ENCODE measurements at places on chromosomes 2 and 18.

DNA sequence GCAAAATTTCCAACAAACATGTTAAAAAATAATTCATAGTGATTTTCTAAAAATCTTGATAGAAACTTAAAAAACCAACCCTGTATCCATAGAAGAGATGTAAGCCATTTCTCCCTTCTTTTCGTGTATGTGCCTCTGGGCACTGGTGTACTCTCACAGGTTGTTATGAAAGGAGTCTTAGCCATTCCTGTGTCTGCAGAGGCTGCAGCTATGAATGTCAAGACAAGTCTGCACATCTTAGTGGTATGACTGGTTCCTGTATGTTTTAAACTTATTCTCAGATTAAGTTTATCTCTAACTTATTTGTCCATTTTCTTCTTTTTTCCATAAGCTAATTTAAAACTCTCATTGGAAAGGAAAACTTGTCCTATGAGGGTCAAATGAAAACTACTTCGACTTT is 84.0 kb downstream of the DPP4 start:
- DNase-seq, result no peak

DNA sequence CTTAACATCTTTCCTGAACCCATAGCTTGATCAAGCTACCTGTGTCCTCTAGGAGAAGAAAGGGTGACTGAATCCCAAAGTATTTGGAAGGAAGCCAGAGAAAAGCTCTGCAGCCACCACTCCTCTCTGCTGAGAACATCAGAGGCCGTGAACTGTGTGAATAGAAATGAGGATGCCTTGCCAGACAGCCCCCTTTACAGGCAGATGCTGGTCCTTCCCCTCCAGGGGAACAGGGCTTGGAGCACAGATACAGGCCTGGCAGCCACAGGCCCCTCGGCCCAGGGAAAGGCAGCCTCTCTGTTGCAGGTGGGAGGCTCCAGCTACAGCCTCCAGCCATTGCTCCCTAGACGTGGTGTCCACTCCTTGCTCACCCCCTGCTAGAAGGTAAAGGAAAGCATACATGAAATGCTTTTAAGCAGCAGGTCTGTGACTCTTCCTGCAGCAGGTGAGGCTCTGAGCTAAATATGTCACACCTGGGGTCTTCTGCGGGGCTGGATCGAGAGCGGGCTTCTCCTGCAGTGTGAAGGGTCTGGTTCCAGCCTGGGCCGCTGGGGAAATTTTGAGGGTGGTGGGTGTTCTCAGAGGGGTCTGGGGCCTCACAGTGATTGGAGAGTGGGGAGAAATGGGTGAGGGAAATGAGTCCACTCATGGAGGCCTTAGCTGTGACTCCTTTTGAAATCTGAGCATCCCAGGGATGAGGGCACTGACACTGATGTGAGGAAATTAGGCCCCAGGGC is 234.0 kb downstream of the KLHL29 start:
- DNase-seq, result no peak

GRCh38 chr2:98769784-98770183 is 38.9 kb upstream of the MGAT4A start:
- DNase-seq, result no peak

GRCh38 chr2:165274698-165275097 is 35.5 kb downstream of the SCN2A start:
- DNase-seq, result peak; percentile 2

DNA sequence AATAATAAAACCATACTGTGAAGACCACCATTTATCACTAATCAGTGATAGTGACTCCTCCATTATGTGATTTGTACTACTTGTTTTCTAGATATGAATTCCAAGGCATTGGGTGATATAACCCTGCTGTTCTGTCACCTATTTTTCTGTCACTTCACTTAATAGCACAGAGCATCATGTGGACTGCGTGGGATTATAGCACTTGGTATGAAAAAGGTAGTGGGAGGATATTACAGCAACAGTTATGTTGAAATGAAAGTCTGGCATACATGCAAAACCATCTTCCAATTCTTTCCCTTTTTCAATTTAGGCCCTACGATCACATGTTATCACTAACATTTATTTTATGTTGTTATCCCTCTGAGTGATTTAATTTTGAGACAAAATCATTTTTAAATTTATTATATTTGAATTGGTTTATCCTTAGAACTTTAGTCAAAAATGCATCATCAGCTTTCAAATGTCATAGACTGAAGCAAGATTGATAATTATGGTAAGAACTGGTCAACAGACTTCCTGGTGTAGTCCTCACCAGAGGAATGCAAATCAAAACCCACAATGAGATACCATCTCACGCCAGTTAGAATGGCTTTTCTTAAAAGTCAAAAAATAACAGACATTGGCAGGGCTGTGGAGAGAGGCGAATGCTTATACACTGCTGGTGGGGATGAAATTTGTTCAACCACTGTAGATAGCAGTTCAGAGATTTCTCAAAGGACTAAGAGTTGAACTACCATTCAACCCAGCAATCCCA is 242.6 kb downstream of the IKZF2 start:
- DNase-seq, result peak; percentile 65

GRCh38 chr2:102940684-102941083 is 178.9 kb downstream of the TMEM182 start:
- no peak for DNase-seq

DNA sequence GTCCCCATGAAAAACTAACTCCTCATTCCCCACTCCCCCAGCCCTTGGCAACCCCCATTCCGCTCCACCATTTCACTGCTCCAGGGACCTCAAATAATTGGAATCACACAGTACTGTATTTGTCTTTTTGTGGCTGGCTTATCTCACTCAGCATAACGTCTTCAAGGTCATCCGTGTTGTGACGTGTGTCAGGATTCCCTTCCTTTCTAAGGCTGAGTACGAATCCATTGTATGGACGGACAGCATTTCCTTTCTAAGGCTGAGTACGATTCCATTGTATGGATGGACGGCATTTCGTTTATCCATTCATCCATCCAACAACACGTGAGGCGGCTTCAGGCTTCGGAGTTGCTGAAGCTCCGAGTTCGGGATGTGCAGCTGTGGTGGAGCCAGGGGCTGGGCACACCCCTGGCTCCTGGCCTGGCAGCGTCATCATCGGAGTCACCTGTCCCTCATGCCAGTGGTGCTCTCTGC is 1.2 kb upstream of the ASB1 start:
- DNase-seq, result no peak

DNA sequence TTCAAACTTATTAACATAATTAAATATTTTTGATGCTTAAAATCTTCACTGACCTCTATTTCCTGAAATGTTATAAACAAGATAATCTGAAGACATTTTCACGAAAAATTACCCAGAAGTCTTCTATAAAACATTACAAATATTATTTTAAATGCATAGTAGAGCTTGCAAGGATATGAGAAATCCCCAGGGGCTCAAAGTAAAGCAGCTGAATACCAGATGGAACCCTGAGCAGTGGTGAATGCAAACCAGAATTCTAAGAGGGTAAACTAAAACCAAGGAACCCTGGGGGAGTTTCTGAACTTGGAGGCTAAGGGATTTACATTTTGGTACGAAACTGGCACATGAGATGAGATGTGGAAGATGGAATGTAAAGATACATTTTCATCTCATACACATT is 83.6 kb downstream of the FSHR start:
- DNase-seq, result no peak

Measured in Ammon's horn (tissue), 1 donor.